ENCODE measurements at places on chromosomes 12 and 14.

GRCh38 chr12:114291389-114292060 lies 114.4 kb downstream of the TBX5 start:
- no peak for DNase-seq

GRCh38 chr12:14853961-14854360 lies 10.6 kb upstream of the ART4 start:
- no peak for DNase-seq

GRCh38 chr14:26200687-26201086 lies 397.1 kb downstream of the NOVA1 start:
- DNase-seq = peak; percentile 23

- DNase-seq = no peak
These were observed 440.4 kb downstream of the ADAMTS20 start for GRCh38 chr12:43111608-43112007.

- no peak for DNase-seq
These were observed 44.7 kb upstream of the EML1 start for GRCh38 chr14:99748529-99748928.

GRCh38 chr12:71338933-71339332 lies 100.7 kb upstream of the LGR5 start:
- no peak for DNase-seq

DNA sequence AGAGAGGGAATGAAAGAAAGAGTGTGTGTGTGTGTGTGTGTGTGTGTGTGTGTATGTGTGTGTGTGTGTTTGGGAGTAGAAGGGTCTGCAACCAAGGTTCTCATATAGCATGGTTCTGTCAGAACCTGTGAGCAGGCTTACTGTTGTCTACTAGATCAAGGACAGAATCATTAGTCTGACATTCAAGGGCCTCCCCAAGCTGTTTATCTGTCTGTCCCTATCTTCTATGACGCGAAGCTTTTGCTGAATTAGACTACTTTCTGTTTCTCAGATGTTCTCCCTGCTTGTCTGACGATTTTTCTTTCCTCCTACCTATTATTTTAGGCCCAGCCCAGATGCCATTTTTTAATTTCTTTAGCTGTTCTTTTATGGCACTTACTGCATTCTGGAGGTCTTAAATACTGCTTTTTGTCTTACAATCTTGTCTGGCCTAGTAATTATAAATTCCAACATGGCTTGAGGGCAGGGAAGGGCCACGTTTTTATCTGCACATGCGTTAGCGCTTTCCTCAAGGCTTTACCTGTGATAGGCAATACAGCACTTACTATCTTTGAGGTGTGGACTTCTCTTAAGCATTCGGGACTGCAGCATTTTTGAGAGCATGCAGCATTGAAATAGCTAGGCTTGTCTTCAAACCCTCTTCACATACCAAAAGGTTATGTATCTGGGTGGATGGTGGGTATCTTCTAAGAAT lies 150.2 kb downstream of the TTLL5 start:
- DNase-seq = no peak

GRCh38 chr12:46343118-46343852 lies 29.3 kb downstream of the SLC38A2 start:
- DNase-seq = no peak

- no peak for DNase-seq
These were observed 52.0 kb upstream of the NTF3 start for GRCh38 chr12:5379749-5380496.
